ENCODE measurements at places on chromosomes 7 and 10. TPM values are rescaled to one million over a fixed set of nuclear protein-coding genes. Genes with fewer than 3 reads are reported as not detected.

GRCh38 chr7:135888740-135889139 lies 88.4 kb downstream of the MTPN start:
- no peak for DNase-seq

CYP2C19 gene
- not detected for total RNA-seq

GRCh38 chr10:3115685-3116084 lies 48.3 kb downstream of the PFKP start:
- DNase-seq: no peak

- DNase-seq: no peak
These were observed 208.0 kb downstream of the ZNF365 start for GRCh38 chr10:62582101-62582705.

DNA sequence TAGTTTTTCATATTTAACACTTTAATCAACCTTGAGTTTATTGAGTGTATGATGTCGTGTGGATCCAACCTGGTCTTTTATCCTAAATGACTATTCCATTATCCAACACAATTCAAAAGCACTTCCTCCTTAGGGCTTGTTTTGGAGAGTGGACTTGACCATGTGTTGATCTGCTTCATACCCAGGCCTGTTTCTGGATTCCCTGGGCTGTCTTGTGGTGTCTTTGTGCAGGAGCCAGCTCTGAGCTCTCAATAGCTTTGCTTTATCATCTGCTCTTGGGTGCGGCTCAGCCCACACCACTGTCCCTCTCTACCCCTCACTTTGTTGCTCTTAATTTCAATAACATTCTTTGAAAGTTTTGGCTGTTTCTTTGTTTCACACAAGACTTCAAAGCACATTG lies 70.9 kb upstream of the CHST15 start:
- no peak for DNase-seq

CALN1 gene
- total RNA-seq: 1.2 TPM

DNA sequence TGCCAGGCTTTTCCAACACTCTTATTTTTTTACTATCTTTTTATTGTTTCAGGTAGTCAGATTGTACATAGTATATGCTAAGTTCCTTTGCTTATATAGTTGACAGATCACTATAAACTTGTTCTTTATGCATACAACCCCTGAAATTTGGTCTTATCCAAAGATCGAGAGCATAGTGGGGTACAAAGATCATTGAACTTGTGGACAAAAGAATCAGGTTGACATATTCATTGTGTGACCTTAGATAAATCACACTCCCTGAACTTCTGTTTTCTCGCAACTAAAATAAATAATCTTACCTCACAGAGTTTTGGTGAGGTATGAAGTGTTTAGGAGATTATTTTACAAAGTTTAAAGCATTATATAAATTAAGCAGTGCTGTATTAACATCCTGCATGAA lies 22.1 kb downstream of the ZNF277 start:
- DNase-seq: no peak

OPN4 gene
- not detected for total RNA-seq

DNA sequence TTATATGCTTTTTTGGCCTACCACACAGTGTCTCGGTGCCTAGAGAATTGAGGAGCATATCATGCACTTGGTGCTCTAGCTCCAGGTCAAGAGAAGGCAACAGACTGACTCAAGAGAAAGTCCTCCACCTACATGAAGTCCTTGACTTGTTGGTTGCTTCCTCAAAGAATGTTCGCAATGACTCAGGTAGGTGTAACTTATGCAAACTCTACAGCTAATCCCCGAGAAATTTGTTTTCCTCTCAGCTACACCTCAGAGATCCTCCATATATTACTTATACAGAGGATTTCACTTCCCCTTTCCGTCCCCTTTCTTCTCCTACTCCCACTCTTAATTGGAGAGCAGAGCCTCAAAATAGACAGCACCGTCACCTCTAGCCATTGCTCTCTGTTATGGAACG lies 1013.1 kb downstream of the KCNMA1 start:
- DNase-seq: no peak

FAM237B gene
- not detected for total RNA-seq

DNA sequence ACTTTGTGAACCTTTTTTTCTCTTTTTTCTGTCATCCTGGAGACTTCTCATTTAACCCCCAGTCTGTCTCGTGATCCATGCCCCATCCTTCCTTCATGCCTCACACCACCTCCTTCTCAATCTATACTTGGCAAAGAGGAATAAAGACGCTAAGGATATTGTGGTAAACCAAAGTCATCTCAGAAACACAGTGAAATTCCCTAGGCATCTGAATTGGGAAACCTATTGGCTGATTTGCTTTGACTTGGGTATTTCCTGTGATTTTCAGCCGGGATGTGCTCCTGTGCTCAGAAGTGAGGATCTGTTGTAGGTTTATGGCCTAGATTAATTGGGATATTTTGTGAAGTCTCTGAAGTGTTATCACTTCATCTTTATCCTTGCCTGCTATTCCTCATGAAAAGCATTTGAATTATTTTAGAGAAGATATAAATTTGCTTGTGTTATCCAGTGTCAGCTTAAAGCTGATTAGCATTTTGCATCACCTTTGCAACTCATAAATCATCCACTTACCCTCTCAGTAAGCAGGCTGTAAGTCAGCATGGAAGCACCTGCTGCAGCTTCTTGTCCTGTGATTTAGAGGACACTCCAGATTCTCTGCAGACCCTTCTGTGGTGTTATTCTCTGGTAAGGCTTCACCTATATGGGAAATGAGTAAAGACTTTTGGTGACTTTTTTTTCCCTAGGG lies 138.0 kb downstream of the AUTS2 start:
- DNase-seq: no peak

GRCh38 chr7:100801833-100802568 lies 25.3 kb downstream of the EPHB4 start:
- no peak for DNase-seq

- DNase-seq: peak; percentile 39
These were observed 190.9 kb downstream of the DNAJB6 start for GRCh38 chr7:157527686-157528085.

DNA sequence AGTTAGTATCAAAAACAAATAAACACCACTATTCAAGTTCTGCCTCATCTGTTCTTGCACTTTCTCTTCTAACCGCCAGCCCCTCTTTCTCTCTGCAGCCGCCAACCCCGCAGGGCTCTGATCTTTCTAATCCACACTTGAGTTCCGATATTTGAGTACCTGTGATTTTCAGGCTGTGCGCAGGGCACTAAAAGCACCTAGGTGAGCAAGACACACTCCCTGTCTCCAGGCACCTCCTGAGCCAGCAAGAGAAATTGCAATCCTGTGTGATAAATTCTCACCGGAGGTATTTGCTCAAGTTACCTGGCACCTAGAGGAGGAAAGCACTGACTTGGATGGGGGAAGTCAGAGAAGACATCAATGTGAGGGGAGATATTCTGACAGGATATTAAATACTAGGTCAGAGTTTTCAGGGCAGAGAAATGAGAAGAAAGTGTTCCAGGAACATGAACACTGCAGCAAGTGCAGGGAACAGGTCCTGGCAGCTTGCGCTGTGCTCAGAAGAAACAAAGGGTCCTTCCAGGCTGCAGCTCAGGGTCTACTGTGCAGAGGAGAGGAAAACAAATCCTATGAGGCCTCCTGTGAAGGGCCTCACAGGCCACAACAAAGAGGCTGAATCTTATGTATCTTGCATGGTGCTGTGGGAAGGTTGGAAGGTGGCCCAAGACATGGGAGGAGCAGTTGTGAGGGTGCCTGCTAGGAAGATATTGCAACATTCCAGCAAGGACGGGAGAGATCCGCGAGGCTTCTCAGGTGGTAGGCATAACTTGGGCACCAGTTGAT lies 568.7 kb upstream of the MGMT start:
- no peak for DNase-seq

- no peak for DNase-seq
These were observed 260.2 kb downstream of the SDHAF3 start for GRCh38 chr7:97377713-97378112.

NXPH1 gene
- 0.32 TPM for total RNA-seq

CWF19L1 gene
- total RNA-seq: 14.3 TPM

OIT3 gene
- not detected for total RNA-seq

GRCh38 chr10:130045801-130046321 lies 64.8 kb downstream of the C10orf143 start:
- DNase-seq: no peak

DNA sequence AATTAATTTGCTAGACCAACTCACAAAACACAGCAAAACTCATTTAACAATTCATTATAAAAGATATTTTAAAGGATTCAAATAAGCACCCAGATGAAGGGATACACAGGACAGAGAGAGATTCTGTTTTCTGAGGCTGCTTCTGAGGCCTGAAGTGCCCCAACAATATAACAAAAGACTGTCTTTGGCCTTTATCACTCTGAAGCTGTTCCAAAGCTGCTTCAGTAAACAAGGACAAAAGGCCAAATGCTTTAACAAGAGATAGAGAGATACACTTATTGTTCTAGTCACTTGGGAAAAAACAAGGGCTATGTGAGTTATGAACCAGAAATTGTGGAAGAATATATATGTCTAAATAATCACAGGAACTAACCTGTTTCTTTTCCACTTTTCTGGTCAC lies 223.7 kb downstream of the CXCL12 start:
- no peak for DNase-seq

TMEM213 gene
- total RNA-seq: not detected

- no peak for DNase-seq
These were observed 4.3 kb upstream of the GDI2 start for GRCh38 chr10:5817322-5818047.

- DNase-seq: no peak
These were observed 280.9 kb upstream of the IGFBP3 start for GRCh38 chr7:46201961-46202360.

DNA sequence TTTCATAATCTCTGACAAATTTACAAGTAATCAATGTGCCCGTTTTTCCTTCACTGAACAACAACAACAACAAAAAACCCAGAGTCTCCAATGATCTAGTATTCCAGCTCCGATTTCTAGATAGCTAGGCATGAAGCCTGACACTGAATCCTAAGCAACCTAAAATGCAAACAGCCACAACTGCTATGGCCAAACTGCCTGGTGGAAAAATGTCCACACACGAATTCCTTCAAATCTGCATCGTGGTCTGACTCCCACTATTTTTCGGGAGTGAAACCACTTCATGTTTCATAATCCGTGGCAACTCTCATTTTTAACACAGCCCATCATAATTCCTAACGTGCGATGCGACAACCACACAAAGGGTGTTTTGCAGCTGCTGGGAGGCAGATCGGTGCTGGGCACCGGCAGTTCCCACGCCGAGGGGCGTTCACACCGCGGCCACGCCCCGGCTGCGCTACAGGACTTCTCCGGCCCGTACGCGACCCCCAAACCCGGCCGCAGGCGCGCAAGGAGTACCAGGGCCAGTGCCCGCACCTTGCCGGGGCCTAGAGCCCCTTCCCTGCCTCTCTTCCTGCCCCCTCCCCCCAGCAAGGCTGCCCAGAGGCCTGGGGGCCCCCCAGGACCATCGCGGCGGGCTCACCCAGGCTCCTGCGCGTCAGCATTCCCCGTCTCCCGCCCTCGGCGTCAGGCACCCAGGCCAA lies 814 bp downstream of the RUFY2 start:
- DNase-seq: no peak

- DNase-seq: no peak
These were observed 37.2 kb downstream of the FIGNL1 start for GRCh38 chr7:50412973-50413372.

DNA sequence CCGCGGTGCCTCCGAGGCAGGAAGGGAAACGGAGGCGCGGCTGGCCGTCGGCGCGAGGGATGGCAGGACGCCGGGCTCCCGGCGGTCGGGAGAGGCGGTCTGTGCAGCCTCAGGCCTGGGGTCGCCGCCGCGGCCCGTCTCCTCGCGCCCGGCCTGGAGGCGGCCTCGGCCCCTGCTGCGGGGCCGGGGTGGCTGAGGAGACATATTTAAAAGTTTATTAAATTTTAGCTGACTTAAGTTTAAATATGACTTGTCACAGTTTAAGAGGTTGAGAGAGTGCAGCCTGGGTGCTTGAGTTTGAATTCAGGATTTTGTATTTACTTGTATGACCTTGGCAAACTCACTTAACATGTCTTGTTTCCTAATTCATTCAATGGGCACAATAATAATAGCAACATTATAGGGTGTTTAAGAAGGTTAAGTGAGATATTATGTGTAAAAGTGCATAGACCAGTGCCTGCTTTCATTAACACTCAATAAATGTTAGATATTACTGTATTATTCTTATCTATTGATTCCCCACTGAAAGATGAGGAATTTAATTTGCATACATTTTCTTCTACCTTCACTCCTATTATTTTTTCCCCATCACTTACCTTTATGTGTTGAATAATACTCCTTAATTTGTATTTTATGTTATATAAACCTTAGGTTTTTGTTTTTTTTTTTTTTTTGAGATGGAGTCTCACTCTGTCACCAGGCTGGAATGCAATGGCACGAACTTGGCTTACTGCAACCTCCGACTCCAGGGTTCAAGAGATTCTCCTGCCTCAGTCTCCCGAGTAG lies 718 bp downstream of the DYNC2I1 start:
- no peak for DNase-seq

DNA sequence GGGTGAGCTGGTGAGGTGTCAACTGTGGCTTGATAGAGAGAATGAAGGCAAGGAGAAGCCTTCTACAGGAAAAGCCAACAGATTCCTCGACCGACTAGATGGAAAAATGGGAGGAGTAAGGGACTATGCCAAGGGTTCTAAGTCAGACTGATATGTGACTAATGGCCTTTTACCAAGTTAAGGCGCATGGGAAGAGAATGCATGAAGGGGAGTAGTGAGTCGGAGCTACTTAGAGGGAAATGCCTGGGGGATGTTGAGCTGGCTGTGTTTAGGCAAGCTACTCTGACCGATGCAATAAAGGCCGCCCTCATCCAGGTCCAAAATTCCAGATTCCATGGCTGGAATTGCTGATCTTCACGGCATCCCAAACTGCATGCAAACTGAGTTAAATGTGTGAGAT lies 48.2 kb downstream of the APBB1IP start:
- no peak for DNase-seq

LANCL2 gene
- 12.9 TPM for total RNA-seq

ATOH7 gene
- total RNA-seq: not detected

DNA sequence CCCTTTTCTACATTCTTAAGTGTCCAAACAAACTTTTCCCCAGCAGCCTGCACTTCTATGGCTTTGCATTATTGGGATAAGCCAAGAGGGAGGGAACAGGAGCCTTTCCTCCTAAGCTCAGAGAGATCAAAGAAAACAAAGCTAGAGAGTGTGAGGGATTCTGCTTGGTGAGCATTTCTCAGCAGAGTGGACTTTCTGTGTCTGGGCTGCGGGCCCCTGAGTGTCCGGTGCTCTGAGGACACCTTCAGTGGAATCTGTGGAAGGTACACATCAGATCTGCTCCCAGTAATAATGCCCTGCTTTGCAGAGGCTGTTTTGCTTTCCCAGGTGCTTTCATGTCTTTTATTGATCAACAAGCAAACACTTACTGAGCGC lies 50.2 kb downstream of the KCNMA1 start:
- no peak for DNase-seq

EPHB6 gene
- total RNA-seq: 13.1 TPM

DNA sequence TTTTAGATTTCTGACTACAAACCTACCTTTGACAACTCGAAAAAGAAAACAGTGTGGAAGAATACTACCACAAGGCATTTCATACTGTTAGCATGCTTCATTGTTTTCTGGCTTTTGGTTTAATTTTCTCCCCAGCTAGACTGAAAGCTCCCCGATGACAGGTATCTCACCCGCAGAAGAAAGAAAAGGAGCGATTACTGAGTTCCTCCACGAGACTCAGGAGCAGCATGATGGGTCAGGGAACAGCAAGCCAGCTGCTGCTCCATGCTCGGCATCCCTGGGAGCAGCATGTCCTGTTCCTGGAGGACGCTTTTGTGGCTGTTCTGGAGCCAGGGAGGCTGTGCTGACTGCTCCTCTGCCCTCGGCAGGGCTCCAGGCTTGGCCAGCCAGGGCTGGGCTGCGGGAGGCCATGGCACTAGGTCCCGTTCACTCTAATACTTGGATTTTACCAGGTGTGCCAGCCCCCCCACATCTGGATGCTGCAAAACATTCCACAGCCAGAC lies 133.4 kb downstream of the PRKAG2 start:
- no peak for DNase-seq
